ENCODE measurements at places on chromosomes 1 and 21.

- DNase-seq: no peak
These were observed 55.6 kb upstream of the ADAR start for GRCh38 chr1:154663471-154664060.

DNA sequence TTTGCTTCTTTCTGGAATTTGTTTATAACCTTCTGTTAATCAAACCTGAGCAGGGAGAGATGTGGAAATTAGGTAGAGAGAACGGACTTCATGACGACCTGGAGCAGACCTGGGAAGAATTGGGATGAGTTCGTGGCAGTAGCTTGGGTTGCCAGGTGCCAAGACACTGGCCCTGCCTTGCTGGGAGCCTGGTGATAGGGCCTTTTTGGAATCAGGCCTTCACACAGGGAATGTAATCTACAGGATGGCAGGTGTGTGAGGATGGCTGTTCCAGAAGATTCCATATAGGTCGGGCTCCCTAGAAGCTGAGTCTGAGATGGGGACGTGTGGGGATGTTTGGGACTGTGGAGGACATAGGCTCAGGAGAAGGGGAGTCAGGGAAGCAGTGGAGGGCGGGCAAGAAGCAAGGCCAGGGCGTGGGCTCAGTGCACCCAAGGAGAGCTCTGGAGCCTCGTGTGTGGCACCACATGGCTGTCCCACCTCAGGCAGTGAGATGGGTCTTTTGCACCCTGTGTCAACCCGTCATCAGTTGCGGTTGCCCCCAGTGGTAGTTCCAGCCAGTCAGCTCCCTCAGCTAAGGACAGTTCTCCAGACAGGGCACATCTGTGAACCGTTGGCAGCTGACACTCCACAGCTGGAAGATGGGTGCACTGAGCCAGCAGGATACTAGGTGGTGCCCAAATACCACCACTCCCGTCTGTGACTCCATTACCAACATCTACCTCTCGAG, 395.9 kb downstream of the MATN1 start:
- DNase-seq: no peak

DNA sequence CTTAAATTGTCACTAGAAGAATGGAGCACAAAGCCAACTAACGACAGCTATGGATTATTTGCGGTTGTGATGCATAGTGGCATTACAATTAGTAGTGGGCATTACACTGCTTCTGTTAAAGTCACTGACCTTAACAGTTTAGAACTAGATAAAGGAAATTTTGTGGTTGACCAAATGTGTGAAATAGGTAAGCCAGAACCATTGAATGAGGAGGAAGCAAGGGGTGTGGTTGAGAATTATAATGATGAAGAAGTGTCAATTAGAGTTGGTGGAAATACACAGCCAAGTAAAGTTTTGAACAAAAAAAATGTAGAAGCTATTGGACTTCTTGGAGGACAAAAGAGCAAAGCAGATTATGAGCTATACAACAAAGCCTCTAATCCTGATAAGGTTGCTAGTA, 13.5 kb downstream of the USP1 start:
- no peak for DNase-seq

GRCh38 chr1:25944986-25945385, 38.8 kb upstream of the STMN1 start:
- DNase-seq: no peak

DNA sequence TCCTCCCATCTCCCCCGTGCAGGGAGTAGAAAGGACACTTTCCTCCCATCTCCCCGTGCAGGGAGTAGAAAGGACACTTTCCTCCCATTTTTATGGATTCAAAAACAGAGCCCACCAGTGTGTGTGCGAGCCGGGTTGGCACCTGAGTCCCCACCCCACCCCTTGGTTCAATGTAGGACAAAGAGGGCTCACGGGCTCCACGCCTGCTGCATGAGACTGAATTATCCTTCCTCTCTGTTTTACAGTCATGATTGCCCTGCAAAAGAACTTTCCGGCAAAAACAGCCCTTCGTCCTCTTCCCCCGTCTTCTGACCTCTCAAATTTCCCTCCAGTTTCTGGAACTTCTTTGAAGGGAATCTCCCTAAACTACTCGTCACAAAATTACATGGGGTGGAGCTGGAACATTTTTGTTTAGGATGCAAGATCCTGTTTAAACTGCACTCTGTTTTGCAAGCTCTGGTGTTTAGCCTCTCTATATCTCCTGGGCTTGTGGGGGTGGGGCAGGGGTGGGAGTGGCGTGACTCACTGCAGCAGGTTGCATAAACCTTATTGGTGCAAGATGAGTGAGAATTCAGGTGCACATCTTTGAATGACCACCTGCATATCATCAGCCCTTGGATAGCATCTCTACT, 99.8 kb downstream of the PSMG1 start:
- no peak for DNase-seq

DNA sequence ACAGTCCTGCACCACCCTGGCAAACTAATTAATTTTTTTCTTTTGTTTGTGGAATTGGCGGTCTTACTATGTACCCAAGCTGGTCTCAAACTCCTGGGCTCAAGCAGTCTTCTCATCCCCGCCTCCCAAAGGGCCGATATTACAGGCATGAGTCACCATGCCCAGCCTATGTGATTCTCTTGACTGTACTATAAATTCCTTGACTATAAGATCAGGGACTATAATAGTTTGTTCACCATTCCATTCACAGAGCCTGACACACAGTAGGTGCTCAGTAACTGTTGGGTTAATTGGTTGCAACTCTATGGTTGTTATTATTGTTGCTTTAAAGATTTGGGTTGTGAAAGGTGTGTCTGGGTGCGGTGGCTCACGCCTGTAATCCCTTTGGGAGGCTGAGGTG, 17.2 kb downstream of the DAP3 start:
- DNase-seq: peak; percentile 79

DNA sequence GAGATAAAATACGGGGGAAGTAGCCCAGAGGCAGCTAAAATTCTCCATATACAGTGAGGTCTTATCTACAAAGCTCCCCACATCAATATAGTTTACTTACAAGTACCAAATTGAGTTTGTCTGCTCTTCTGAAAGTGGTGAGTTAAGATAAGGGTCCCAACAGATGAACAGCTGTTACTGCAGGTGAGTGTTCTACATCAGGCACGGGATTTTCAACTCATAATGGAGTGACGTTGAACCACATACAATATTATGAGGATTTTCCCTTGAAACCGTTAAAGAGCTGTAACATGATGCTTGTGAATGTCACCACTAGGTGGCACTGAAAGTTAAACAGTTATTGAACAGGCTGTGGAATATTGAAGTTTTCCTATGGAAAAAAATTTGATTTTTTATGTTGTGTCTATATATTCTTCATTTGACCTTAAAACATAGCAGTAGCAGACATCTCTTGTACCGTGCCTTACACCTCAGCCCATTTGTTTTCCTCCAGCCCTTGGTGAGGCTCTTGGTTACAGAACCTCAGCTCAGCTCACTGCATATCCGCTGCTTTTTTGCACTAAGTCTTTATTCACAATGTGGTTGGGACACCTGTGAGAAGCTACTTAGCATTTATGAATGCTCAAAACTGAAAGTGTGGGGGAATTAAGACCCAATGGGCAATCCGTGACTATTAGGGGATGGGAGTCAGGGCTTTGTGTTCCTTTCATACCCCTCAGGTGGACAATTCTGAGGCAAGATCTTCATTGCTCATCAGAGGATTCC, 23.2 kb downstream of the CD1D start:
- DNase-seq: peak; percentile 63

DNA sequence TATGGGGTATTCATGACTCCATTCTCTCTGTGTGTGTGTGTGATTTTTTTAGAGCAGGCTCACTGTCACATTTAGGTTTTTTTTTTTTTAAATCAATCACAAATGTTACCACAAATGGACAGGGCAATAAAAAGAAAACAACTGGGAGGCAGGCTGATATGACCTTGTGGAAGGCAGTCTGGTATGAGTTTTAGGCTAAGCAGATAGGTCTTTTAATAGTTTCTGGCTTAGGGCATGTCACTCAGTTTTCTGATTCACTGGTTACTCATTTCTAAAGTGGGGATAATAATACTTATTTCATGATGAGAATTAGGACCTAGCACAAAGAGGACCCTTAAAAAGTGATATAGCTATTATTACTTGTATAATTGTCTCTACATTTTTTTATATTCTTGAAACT, 278.9 kb downstream of the RYR2 start:
- no peak for DNase-seq

GRCh38 chr1:217274416-217274815, 356.5 kb downstream of the GPATCH2 start:
- no peak for DNase-seq
